Activated naive CD8-positive, alpha-beta T cell treated with anti-CD3 and anti-CD28 coated beads, Interleukin-2, amount 10 ng/mL, durations not matched to agents 7 days and 5 days (primary cell): ENCODE measurements at places on chromosomes 7 and 10. TPM values are rescaled to one million over a fixed set of nuclear protein-coding genes. Genes with fewer than 3 reads are reported as not detected.

The SLC13A1 gene
- total RNA-seq: not detected

The SLC13A4 gene
- not detected for total RNA-seq

The CLEC2L gene
- total RNA-seq: not detected

DNA sequence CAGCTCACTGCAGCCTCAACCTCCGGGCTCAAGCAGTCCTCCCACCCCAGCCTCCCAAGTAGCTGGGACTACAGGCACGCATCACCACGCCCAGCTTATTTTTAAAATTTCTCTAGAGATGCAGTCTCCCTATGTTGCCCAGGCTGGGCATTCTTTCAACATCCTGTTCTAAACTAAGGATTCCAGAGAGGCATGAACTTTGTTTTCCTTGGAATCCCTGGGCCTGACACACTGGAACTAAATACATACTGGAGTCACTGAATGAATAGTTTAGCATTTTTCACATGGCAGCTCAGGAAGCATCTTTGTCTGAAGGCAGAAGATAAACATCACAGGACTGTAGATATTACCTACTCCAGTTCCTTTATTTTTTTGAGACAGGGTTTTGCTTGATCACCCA lies 108.7 kb downstream of the ITIH5 start:
- no peak for DNase-seq
